NCI-H2029 (cell line): ENCODE measurements at places on chromosomes 16 and 17.
A peak's percentile ranks its signal among the peaks of the same experiment; 100 is the strongest.

DNA sequence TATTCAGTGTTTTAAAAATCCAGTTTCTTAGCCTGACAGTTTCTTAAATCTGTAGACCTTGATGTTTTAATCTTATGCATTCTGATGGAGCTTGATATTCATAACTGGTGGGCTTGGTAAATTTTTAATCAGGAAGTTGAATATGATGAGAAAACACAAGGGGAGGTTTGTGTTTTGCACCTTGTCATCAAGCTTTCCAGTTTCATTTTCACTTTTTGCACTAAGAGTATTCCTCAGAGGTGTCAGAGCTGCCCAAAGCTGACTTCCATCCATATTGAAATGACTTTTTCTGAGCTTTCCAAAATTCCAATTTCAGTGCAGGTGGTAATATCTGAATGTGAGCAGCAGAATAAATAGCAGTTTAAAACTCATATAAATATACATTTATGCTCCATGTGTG lies 555.0 kb upstream of the RBFOX1 start:
- DNase-seq, result no peak

DNA sequence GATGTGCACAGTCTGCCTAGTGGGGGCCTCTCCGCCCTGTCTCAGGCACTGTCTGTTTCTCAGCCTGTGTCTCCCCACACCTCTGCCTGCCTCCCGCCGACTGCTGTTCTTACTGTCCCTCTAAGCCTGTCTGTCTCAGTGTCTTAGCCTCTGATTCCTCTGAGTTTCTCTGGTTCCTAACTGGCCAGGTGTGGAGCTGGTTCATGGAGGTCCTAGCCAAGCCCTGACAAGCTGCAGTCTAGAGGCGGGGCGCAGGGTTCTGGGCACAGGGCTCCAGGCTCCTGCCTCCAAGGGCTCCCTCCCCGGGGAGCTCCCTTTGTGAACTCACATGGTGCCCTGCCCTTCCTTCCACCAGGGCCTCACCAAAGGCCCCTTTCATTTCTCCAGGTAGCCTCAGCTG lies 19.4 kb downstream of the C17orf100 start:
- DNase-seq, result no peak

- DNase-seq, result no peak
Observed at GRCh38 chr16:22001591-22001990, 675 bp upstream of the PDZD9 start.

DNA sequence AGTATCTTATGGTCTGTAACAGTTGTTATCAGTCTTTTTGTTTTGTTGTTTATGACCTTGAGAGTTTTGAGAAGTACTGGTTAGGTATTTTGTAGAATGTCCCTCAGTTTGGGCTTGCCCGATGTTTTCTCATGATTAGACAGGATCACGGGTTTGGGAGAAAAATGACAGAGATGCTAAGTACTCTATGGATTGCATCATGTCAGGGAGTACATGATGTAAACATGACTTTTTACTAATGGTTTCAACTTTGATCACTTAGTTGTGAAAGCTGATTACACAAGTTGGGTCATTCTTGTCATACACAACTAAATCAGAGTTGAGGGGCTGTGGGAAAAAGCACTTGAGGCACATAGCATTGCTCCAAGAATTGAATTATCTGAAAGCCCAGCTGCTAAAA lies 94.7 kb upstream of the SIAH1 start:
- no peak for DNase-seq

DNA sequence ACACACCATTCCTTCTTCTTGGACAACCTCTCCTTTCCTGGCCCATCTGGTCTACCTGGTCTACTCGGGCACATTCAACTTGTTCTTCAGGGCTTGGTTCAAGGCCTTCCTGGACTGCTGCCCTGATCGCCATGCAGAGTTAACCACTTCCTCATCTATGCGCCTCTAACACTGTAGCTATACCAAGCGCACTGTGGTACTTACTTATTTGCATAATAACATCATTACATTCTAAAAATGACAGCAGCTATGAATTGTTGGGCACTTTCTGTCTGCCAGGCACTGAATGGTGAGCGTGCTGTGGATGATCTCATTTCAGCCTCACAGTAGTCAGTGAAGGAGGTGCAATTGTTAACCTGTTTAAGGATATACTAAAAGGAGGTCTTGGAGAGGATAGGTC lies 66.9 kb upstream of the SDK2 start:
- peak; percentile 52 for DNase-seq

- DNase-seq, result peak; percentile 24
Observed at GRCh38 chr16:58024486-58025350, 836 bp upstream of the MMP15 start.

DNA sequence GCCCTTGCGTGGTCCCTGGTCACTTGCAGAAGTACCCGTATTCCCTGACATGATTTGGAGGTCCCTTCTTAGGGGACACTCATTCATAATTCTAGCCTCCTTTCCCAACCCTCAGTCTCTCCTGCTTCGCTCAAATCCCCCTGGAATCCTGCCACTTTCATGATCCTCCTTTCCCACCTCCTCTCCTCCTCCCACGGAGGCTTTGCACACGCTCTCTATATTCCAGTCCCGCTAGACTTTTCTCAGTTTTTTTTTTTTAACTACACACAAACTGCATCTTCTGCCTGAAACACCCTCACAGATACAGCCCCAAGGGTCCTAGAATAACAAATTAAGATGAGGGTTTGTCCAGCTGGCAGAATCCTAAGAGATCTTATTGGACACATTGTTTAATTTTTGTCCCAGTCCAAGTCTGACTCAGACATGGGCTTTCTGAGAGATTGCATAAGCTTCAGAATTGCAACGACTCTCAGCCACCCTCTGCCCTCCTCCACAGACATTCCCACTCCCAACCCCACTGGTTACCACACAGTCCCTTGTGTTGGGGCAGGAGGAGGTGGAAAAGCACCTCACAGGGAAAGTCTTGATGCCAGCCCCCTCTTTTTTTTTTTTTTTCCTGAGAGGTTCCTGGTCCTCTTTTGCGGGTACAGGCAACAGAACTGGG lies 739.5 kb upstream of the EEF2KMT start:
- DNase-seq, result no peak

GRCh38 chr16:79758615-79759346 lies 158.2 kb upstream of the MAF start:
- DNase-seq, result no peak

GRCh38 chr16:15970743-15971439 lies 21.5 kb downstream of the ABCC1 start:
- DNase-seq, result no peak

DNA sequence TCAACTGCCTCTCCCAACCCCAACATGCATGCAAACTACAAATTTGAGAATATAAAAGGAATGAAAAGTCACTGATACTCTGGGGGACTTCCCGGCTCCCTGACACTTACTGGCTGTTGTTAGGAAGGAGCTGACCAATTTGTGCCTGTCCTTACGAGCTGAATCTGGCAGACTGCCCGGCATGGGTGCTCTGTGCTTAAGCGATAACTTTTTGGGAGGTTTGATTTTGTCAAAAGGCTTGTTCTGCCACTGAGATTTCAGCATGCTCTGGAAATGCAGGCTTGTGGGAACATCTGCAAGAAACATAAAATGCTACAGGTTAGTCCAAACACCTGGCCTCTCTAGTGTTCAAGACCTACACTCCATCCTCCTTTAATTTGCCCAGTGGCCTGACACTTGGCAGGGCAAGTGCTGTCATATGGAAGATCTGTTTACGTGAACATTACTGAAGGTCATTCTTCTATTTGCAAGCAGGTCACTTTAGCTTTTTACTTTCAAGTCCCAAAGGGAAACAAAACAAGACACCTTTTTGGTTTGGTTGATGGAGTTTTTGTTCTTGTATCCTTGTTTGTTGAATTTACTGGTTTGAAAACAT lies 40.6 kb downstream of the STH start:
- no peak for DNase-seq

- no peak for DNase-seq
Observed at GRCh38 chr17:55157165-55157564, 107.6 kb upstream of the HLF start.

GRCh38 chr16:89244754-89245153 lies 27.3 kb downstream of the ZNF778 start:
- no peak for DNase-seq

GRCh38 chr17:58321571-58322525 lies 6.7 kb downstream of the TSPOAP1 start:
- DNase-seq, result no peak

- no peak for DNase-seq
Observed at GRCh38 chr16:30842971-30843370, 50.9 kb downstream of the BCL7C start.

- no peak for DNase-seq
Observed at GRCh38 chr16:88423448-88423850, 29.6 kb upstream of the ZFPM1 start.

GRCh38 chr17:1008008-1008761 lies 11.3 kb downstream of the TIMM22 start:
- DNase-seq, result no peak

GRCh38 chr17:75417054-75417580 lies 11.6 kb upstream of the GRB2 start:
- no peak for DNase-seq

DNA sequence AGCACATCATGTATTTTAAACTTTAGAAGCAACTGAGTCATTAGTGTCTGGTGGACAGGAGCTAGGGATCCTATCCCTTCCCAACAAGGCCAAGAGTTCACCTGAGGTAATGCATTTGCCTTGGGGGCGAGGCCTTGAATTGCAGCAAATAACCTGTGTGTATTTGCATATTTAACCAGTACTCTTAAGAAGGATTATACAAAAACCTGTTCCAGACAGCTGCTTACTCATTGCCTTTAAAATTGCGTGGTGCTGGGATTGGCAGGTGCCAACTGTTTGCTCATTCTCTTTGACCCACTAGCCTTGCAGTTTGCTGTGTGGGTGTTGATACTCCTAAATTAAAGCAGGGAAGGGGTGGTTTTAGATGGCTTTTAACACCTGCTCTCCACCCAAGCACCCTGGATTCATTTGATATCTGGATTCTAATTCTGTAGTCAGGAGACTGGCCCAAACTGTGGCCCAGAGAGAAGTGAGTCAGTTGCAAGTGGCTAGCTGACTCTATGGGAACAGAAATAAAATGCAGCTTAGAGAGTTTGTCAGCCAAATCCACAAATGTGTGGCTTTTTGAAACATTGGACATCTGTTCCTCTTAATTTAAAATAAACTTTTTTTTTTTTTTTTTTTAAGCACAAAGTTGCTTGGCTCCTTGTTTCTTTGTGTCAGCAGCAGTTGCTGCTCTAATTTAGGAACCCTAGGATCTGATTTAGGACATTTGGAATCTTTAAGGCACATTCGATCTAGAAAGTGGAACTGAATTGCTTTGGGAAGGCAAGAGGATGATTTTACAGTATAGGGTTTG lies 46.9 kb downstream of the TUBD1 start:
- peak; percentile 96 for DNase-seq

DNA sequence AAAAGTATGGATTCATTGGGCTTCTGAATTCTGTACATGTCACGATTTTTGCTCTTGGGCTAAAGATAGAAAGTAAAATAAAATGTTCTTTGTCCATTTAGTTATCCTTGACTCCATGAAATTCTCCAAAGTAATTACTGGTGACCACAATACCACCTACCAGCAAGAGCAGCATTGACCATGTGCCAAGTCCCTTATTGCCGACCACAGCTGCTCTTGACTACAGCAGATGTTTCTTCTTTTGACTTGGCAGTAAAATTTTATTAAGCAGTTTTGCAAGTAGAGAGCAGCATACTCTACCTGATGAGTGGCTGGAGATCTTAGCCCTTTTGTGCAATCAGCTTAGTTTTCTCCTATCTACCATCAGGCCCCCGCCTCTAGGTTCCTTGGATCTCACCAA lies 152.2 kb upstream of the TBX2 start:
- no peak for DNase-seq

GRCh38 chr16:56329887-56330286 lies 95.5 kb downstream of the AMFR start:
- DNase-seq, result no peak

GRCh38 chr17:76049836-76050537 lies 22.3 kb downstream of the SRP68 start:
- no peak for DNase-seq

GRCh38 chr17:82239401-82239925 lies 10.6 kb downstream of the SLC16A3 start:
- DNase-seq, result no peak

DNA sequence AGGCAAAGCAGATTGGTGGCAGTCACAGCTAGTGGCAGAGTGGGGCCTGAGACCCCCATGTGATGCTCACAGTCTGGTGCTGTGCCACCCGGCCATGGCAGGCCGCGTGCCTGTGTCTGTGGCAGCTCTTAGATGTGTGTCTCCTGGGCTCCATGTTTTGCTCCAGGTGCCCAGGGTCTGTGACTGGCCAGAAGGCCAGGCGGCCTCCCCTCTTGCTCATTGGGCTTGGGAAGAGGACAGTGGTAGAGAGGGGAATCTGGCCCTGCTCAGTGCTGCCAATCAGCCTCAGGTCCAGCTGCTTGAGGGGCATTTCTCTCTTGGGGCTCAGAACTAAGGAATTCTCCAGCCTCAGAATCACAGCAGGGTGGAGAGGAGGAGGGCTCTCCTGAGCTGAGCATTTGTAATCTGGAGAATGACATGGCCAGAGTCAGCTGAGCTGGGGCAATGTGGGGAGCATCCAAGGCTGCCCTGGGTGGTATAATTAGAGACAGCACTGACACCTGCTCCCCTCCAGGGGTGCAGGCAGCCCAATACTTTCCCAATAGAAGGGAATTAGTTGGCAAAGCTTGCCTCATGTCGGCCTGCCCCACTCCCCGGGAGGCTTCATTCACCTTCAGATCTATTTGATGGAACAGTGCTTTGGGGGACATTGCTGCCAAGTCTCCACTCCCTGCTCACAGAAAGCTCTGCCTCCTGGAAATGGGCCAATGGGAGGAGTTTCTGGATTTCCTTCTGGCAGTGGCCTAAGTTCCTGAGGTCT lies 2.7 kb upstream of the LASP1NB start:
- DNase-seq, result peak; percentile 59

GRCh38 chr17:81712468-81713003 lies 452 bp downstream of the SLC25A10 start:
- DNase-seq, result no peak

- no peak for DNase-seq
Observed at GRCh38 chr16:19835196-19835595, 49.5 kb downstream of the GPRC5B start.

- DNase-seq, result peak; percentile 29
Observed at GRCh38 chr17:41539979-41540701, 12.0 kb upstream of the KRT19 start.

GRCh38 chr16:48164907-48165715 lies 9.3 kb upstream of the ABCC12 start:
- DNase-seq, result peak; percentile 8

- no peak for DNase-seq
Observed at GRCh38 chr17:45946841-45947256, 52.2 kb upstream of the STH start.

- no peak for DNase-seq
Observed at GRCh38 chr17:8143581-8144400, 8.4 kb downstream of the PER1 start.
